Thyroid gland (tissue), 4 donors: ENCODE measurements at places on chromosomes 6 and 20. TPM values are rescaled to one million over a fixed set of nuclear protein-coding genes. Genes with fewer than 3 reads are reported as not detected.

DNA sequence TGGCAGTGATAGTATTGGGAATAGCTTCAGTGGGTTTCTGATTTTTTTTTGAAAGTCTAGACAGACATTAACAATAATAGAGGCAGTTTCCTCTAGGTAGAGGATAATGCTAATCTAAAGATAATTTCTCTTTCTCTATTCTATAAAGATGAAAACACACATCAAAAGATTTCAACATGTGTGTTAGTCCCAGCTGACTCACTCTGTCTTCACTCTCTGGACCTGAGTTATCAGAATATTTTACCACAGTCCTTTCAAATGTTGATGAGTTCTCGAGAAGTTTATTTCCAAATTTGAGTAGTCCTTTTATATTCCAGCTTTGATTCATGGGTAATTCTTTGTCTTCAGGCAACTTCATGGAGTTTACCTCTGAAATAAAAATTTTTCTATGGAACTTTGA, 17.1 kb downstream of the RPRD1B start:
- no peak for DNase-seq

- DNase-seq: no peak
These were observed 42.0 kb downstream of the PNLDC1 start for GRCh38 chr6:159842035-159842434.

- DNase-seq: no peak
These were observed 494.0 kb downstream of the GRIK2 start for GRCh38 chr6:101887532-101887931.

- no peak for DNase-seq
These were observed 3.0 kb upstream of the LINC00237 start for GRCh38 chr20:21109144-21109543.

DNA sequence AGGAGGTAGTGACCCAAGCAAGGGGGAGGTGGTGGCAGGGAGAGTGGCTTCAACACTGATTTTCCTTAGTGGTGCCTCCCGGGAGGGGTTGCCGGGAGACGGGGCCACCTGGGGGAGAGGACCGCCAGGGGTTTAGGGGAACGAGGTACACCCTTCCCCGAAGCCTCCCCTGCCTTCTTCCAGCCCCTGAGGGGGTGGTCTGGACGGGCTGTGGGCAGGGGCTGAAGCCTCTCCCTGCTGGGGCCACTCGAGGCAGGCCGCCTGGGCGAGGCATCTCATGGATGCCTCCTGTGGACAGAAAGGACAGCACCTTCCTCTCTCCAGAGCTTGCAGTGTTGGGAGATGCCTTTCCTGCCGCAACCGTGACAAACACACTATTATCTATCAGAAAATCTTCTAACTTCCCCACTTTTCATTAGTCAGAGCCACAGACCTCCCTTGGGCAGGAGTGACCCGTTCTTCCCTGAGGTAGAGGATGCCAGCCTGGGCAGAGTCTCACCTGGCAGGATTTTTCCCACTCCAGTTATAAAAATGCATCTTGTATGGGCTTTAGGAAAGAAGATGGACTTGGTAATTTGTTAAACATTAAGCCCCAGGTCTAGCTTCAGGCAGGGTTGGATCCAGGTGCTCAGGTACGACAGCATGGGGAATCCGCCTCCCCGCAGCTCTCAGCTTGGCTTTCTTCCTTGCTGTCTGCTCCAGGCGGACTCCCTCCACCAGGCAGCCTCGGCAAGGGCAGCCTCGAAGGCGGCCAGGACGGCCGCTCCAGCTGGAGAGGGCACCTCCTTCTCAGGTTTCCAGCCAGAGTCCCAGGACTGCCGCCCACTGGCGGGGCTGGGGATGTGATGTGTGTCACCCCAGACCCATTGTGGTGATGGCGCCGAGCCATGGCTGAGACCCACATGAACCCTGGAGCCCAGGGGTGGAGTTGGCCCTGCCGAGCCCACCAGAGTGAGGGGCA, 11.0 kb downstream of the HRH3 start:
- no peak for DNase-seq

DNA sequence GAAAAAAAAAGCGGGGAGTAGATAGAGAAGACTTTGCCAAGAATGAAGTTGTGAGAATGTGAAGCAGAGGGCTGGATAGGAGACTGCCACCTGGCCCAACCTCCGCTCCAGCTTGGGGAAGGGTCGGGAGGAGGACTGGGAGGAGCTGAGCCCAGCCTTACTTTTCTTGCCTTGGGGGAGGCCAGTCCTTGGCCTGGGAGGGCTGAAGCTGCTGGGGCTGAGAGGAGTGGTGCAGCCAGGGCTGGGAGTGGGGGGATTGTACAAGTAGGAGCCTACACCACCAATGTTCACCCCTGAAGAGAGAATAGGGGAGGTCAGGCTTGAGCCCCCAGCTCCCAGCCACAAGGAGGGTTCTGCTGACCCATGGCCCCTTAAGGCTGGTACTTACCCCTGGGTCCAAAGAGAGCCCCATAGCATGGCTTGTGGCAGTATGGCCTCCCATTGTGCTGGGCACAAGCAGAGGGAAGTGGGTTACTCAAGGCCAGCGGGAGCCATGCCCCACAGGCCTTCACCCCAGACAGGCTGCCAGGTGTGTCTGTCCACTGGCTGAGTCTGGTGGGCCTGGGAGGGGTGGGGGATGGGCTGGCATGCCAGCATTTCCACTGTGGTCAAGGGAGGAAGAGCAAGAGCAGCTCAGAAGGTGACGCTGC, 1.1 kb downstream of the CRIP3 start:
- DNase-seq: no peak

DNA sequence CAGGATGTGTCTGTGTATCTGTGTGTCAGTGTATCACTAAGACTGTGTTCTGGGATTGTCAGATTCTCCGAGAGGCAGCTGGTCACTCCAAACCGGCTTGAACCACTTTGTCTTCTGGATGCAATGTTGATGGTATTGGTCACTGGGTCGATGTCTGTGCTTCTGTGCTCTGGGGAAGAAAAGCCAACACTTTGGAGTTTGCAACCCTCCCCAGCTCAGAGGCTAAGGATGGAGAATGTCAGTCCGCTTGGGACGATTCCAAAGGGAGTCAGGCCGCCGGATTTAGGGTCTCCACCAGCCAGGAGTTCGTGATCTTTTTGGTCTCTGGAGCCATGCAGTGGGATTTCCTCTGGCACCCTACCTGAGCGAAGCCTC, 5.2 kb downstream of the MAFB start:
- DNase-seq: no peak

HLA-DQA1 gene
- total RNA-seq: 12.8 TPM

GJA10 gene
- total RNA-seq: not detected

LINC00237 gene
- not detected for total RNA-seq
